Cortex of kidney (tissue), 1 donor: ENCODE measurements at places on chromosomes 7 and 10.

DNA sequence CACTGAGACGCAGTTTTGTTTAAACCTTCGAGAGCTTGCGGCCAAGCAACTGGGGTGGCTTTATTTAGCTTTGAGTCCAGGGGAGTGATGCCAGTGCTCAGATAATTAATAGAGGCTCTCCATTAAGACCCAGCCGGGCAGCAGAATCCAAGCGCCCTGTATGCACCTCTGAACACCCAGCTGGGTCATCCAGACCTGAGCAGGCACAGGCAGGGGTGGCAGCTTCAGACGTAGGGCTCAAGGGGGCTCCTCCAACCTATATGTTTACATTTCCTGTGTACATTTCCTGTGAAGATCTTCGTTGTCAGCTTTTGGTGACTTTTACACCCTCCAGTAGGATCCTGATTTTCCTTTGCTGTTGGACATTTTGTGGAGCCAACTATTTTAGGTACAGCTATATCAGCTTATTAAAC lies 719.5 kb downstream of the LRMDA start:
- no peak for DNase-seq

DNA sequence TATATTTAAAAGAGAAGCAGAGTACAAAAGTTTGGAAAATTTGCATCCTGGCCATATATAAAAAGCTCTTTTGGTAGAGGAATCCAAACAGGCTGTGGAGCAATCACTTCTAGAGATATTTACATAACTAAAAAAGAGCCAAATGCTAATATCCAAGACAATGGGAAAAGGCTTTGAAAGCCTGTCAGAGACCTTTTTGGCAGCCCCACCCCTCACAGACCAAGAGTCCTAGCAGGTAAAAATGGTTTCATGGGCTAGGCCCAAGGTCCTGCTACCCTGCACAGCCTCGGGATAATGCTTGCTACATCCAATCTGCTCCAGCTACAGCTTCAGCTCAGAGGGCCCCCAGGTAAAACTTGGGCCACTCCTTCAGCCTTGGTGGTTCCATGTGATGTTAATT lies 430.2 kb upstream of the KCND2 start:
- DNase-seq = no peak

DNA sequence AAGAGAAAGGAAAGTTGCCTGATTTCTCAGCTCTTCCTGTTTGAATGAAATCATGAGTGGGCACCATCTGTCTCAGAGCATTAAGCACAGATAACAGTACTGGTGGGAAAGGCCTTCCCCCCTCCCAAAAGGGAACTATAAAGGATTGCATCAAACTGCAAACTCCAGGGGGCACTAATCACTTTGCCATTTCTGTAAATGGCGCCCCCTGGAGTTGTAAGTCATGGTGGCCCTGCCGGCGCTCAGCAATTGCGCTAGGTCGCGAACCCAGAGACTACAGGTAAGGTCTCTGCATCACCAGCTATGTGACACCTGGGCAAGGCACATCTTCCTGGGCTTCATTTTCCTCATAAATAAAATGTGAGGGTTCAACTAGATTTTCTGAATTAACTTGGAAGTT lies 11.1 kb downstream of the LRRC4 start:
- DNase-seq = no peak

GRCh38 chr10:89270153-89270483 lies 18.5 kb upstream of the LIPA start:
- DNase-seq = no peak

DNA sequence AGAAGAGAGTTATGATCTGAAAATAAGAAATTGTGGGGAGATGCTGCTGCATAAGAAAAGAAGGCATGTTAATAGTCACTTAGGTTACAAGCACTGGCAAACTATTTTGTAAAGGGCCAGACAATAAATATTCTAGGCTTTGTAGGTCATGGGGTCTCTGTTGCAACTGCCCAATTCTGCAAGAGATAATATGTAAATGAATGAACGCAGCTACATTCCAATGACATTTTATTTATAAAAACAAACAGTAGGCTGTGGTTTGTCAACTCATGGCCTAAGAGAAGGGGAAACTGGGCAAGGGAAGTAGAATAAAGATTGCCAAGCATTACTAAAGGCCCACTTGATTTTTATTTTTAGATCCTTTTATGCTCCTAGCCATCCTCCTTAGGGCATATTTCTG lies 133.1 kb downstream of the RAPGEF5 start:
- DNase-seq = no peak

- DNase-seq = no peak
Measured at GRCh38 chr7:135744938-135745702, 3.5 kb downstream of the FAM180A start.

- DNase-seq = no peak
Measured at GRCh38 chr7:34928052-34928451, 109.2 kb downstream of the DPY19L1 start.

- no peak for DNase-seq
Measured at GRCh38 chr7:151493083-151493482, 26.6 kb downstream of the RHEB start.

GRCh38 chr7:134395604-134396003 lies 63.3 kb downstream of the AKR1B1 start:
- no peak for DNase-seq

GRCh38 chr7:189719-190118 lies 2.7 kb upstream of the FAM20C start:
- no peak for DNase-seq

- no peak for DNase-seq
Measured at GRCh38 chr7:157900011-157900410, 563.2 kb downstream of the DNAJB6 start.

GRCh38 chr10:70584366-70584765 lies 18.2 kb downstream of the PRF1 start:
- DNase-seq = no peak
